ENCODE measurements at places on chromosomes 1 and 21. TPM values are rescaled to one million over a fixed set of nuclear protein-coding genes. Genes with fewer than 3 reads are reported as not detected.

The VWA1 gene
- total RNA-seq = 1.6 TPM

The C1orf87 gene
- not detected for total RNA-seq

The GLIS1 gene
- not detected for total RNA-seq

The RNASEL gene
- total RNA-seq = 2.6 TPM

The OR2M3 gene
- total RNA-seq = not detected

The TRIM45 gene
- total RNA-seq = 3.2 TPM

The TFF2 gene
- total RNA-seq = not detected

The FLG2 gene
- under 0.01 TPM for total RNA-seq

The SPRR3 gene
- total RNA-seq = not detected

The METTL18 gene
- 5.8 TPM for total RNA-seq

The DESI2 gene
- total RNA-seq = 54.2 TPM

The SPATA46 gene
- not detected for total RNA-seq

The VHLL gene
- not detected for total RNA-seq
